ENCODE measurements at places on chromosomes 2 and 18.

GRCh38 chr2:70656421-70657010 is 102.9 kb upstream of the TGFA start:
- no peak for DNase-seq

DNA sequence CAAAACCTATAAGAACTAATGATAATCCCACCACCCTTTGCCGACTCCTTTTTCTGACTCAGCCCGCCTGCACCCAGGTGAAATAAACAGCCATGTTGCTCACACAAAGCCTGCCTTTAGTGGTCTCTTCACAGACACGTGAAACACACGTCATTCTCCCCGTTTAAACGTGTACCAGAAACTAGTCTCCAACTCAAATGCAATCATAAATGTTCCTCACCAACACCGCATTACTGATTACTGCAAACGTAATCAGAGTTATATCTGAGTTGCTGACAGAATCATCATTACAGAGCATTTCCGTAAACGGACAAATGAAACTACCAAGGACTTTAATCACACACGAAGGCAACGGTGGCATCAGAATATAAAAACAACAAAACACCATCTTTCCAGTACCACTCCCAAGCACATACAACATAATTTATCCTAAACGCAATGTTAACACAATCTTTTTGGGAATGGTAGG is 1.9 kb downstream of the CLK1 start:
- DNase-seq = peak; percentile 56

GRCh38 chr2:175207741-175208438 is 26.4 kb upstream of the ATP5MC3 start:
- DNase-seq = no peak

DNA sequence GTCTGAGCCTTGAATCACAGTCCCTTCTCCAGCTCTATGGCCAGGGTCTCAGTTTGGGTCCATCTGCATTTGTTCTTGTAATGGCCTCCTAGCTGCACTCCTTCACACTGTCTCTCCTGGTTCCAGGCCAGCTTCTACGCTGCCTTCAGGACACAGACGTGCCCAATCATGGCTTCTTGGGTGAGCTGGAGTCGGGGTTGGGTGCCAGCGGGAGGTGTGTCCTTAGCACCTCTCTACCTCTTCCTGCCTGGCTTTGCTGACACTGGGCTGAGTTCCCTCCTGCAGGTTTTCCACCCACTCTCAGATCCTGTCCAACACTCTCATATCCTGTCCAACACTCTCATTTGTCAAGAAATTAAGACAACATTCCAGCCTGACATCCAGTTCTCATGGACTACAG is 9.6 kb downstream of the TRPM8 start:
- no peak for DNase-seq

DNA sequence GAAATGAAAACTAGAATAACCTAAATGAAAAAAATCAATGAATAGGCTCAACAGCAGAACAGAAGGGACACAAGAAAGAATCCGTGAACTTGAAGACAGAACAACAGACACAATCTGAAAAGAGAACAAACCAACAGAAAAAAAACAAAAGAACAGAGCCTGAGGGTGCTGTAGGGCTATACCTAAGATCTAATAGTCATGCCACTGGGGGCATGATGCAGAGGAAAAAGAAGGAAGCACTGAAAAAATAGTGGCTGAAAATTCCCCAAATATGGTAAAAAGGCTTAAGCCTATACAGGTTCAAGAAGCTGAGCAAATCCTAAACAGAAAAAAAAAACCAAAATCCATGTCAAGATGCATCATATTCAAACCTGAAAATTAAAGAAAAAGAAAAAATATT is 50.3 kb downstream of the KANSL3 start:
- peak; percentile 12 for DNase-seq

DNA sequence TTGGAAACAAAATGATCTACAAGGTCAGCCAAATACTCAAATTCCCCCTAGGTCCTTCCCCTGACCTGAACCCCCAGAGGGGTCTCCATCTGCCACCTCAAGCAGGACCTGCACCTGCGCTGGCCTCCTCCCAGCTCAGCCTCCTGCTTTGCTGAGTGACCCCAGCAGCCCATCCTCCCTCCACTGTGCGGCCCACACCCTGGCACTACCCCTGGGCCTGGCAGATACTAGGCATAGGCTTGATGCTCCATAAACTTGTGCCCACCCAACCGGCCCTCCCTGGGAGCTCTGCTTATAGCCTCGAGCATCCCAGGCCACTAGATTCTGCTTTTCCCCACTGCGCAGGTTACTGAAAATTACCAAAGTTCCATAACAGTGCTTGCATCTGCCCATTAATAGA is 156.2 kb downstream of the HDAC4 start:
- DNase-seq = no peak
